ENCODE measurements at places on chromosomes 12 and 14.
A peak's percentile ranks its signal among the peaks of the same experiment; 100 is the strongest.

- DNase-seq = no peak
Observed at GRCh38 chr12:6784761-6785160, 4.6 kb upstream of the CD4 start.

- no peak for DNase-seq
Observed at GRCh38 chr14:73814153-73814552, 37.5 kb upstream of the PTGR2 start.

DNA sequence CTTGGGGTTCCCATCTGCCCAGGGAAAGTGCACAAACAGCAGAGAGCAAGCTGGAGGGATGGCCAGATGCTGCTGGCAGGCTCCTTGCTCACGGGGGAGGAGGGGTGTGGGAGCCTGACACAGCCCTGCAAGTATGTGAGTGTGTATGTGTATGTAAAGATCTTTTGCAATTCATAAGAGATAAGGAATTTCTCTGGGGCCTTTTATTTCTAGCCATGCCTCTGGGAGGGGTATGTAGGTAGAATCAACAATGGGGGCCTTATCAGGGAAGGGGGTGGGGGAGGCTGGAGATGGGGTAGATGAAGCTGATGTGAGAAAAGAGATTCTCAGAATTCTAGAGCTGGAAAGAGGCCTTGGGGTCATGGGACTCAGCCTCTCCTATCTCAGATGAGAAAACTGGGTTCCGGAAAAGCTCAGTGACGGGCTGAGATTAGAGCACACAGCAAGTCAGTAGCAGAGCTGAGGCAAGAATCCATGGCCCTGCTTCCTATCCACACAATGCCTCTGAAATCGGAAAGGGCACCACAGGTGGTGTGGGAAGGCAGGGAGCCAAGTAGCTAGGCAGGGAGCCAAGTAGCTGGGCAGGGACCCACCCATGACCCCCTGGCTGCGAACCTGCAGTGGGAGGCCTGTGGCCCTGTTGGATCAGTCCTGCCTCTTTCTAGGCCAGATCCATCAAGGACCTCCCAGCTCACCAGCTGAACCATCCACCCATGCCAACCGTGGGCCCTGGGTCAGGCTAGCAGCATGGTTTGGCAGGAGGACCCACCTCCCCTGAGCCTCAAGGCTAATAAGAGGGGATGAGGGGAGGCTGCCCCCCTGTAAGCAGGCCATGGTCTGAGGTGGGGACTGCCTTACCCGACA, 54.7 kb downstream of the PLEKHG3 start:
- DNase-seq = peak; percentile 92

- DNase-seq = peak; percentile 15
Observed at GRCh38 chr14:58638231-58639197, 752 bp downstream of the DACT1 start.

GRCh38 chr12:20656600-20656999, 38.5 kb upstream of the SLCO1C1 start:
- no peak for DNase-seq
